ENCODE measurements at places on chromosomes 16 and 17. TPM values are rescaled to one million over a fixed set of nuclear protein-coding genes. Genes with fewer than 3 reads are reported as not detected.

Gene NPIPB6
- 0.69 TPM for total RNA-seq

Gene WFDC1
- 0.55 TPM for total RNA-seq

Gene KRTAP4-5
- not detected for total RNA-seq

DNA sequence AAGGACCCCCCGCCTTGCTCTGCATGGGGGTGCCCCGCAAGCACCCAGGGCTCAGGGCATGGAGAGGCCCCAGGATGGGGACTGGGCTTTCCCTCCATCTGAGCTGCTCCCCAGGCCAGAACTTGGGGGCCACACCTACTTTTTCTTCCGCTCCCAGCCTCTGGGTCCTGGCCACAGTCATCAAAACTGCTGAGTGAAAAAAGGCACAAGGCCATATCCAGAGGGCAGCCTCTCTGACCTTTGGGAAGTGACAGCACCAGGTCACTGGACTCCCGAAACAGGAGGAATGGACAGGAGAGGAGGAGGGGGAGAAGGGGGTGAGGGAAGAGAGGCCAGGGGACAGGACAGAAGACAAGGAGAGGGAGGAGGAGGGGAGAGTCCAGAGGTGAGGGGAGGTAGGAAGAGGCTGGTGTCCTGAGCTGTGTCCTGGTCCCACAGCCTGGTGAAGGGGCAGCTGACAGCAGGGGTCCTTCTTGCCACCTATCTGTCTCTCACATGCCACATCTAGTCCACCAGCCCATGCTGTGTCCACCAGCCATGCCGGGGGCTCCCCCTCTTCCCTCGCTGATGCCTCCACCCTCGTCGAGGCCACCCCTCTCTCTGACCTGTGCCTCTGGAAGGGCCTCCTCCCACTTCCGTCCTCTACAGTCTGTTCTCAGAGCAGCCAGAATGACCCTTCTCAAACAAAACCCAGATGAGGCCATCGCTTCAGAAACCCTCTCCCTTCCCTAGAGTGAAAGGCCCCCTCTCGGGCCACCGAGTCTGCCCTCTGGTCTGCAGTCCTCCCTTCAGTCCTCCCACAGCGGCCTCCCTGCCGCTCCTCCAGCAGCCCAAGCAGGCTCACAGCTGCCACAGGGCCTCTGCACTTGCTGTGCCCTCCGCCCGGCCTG lies 73.9 kb upstream of the TOB1 start:
- no peak overlapping the region for H3K27ac ChIP-seq
- H3K36me3 ChIP-seq, result no peaks in the 10 kb centered on the region
- no peak overlapping the region for H3K4me3 ChIP-seq

GRCh38 chr17:31738996-31739699 lies 119.9 kb downstream of the COPRS start:
- DNase-seq, result no peak
- no peak overlapping the region for H3K4me3 ChIP-seq
- no peaks in the 10 kb centered on the region for H3K27me3 ChIP-seq

Gene LGALS9
- total RNA-seq, result 23.3 TPM

GRCh38 chr16:28912558-28912957 lies 12.5 kb downstream of the RABEP2 start:
- no peak overlapping the region for H3K4me3 ChIP-seq
- no peak overlapping the region for H3K27ac ChIP-seq
- H3K4me1 ChIP-seq, result no peaks in the 10 kb centered on the region
- H3K36me3 ChIP-seq, result peaks cover 36% of the 10 kb centered on the region
- no peak for DNase-seq
- H3K27me3 ChIP-seq, result no peaks in the 10 kb centered on the region

GRCh38 chr17:59565959-59566324 lies 532 bp downstream of the DHX40 start:
- H3K4me3 ChIP-seq, result peak overlapping the region; percentile 93
- peak overlapping the region; percentile 86 for H3K27ac ChIP-seq
- DNase-seq, result peak; percentile 41
- peaks cover 14% of the 10 kb centered on the region for H3K4me1 ChIP-seq
- no peaks in the 10 kb centered on the region for H3K27me3 ChIP-seq

Gene C16orf96
- 0.07 TPM for total RNA-seq

GRCh38 chr16:72905581-72905980 lies 142.3 kb downstream of the ZFHX3 start:
- no peaks in the 10 kb centered on the region for H3K36me3 ChIP-seq
- no peak for DNase-seq
- no peak overlapping the region for H3K27ac ChIP-seq
- no peak overlapping the region for H3K4me3 ChIP-seq

DNA sequence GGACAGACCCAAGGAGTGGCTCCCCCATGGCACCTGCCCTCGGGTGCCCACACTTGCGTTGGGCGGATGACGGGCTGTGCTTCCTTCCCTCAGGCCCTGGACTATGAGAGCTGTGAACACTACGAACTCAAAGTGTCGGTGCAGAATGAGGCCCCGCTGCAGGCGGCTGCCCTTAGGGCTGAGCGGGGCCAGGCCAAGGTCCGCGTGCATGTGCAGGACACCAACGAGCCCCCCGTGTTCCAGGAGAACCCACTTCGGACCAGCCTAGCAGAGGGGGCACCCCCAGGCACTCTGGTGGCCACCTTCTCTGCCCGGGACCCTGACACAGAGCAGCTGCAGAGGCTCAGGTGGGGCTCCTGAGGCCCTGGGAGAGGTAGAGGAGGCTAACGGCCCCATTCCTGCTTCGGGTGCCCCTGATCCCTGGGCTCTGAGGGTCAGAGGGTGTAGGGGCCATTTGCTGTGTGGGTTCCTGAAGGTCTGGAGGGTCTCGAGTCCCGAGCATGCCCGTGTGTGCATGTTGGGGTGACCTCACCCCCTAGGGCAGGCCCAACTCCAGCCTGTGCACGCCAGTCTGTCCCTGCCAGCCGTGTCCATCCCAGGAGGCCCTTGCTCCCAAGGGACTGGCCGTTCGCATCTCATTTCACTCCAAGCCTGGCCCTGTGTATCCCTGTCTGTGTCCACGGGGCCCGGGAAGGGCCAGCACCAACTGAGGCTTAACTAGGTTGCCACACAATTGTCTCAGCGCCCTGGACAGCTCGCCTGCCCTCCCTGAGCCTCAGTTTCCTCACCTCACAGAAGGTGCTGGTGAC lies 10.0 kb downstream of the SLC22A31 start:
- no peak overlapping the region for H3K4me3 ChIP-seq
- H3K36me3 ChIP-seq, result no peaks in the 10 kb centered on the region
- no peak overlapping the region for H3K27ac ChIP-seq
- peaks cover 13% of the 10 kb centered on the region for H3K27me3 ChIP-seq
- peak; percentile 12 for DNase-seq

- no peak for DNase-seq
- H3K4me1 ChIP-seq, result peaks cover 26% of the 10 kb centered on the region
- H3K27me3 ChIP-seq, result no peaks in the 10 kb centered on the region
- no peak overlapping the region for H3K4me3 ChIP-seq
- no peak overlapping the region for H3K27ac ChIP-seq
Measured at GRCh38 chr16:85520853-85521521, 92.1 kb upstream of the GSE1 start.

GRCh38 chr16:6035161-6035560 lies 937.6 kb upstream of the EEF2KMT start:
- H3K27me3 ChIP-seq, result no peaks in the 10 kb centered on the region
- no peaks in the 10 kb centered on the region for H3K4me1 ChIP-seq
- H3K4me3 ChIP-seq, result no peak overlapping the region
- no peak for DNase-seq

Gene GAST
- total RNA-seq, result not detected

DNA sequence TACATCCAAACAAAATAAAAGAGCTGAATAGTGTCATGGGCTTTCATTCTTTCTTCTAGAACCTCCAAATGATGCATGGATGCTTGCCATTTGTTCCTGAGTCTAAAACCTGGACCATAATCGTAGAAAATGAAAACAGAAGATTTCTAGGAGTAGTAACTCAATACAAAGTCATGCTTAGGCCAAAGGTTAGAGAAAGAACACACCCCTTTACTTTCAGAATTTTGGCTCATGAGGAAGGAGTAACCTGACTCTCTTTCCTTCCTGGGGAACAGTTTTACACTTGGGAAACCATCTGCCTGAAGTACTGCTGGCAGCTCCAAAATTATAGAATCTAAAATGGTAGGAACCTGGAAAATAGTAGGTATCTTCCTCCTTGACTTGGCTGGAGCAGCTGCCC lies 137.2 kb downstream of the SNX11 start:
- DNase-seq, result no peak
- H3K4me1 ChIP-seq, result peaks cover 21% of the 10 kb centered on the region
- H3K27ac ChIP-seq, result no peak overlapping the region
- no peaks in the 10 kb centered on the region for H3K36me3 ChIP-seq

DNA sequence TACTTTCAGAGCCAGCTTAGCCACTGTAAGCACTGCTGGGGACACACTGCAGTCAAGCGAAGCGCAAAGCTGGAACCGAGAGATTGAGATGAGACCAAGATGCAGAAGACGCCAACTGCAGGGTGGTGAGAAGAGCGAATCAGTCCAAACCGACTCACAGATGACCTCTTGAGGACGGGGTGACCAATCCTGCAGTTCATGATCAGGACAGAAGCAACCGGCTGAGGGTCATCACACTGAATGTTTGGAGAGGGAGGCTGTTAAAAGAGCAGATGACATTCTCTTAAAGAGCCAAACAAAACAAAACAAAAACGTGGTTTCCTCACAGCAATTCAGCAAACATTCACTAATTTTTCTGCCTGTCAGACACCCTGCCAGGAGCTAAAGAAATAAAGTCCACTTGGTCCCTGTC lies 8.5 kb downstream of the HASPIN start:
- no peaks in the 10 kb centered on the region for H3K36me3 ChIP-seq
- DNase-seq, result no peak
- H3K27ac ChIP-seq, result no peak overlapping the region
- no peaks in the 10 kb centered on the region for H3K4me1 ChIP-seq

Gene RPTOR
- total RNA-seq, result 25.1 TPM

GRCh38 chr16:84137287-84137686 lies 7.7 kb downstream of the HSDL1 start:
- H3K27ac ChIP-seq, result no peak overlapping the region
- no peak overlapping the region for H3K4me3 ChIP-seq
- no peak for DNase-seq
- peaks cover 18% of the 10 kb centered on the region for H3K4me1 ChIP-seq
- H3K36me3 ChIP-seq, result no peaks in the 10 kb centered on the region

Gene PDILT
- total RNA-seq, result not detected

Gene GRB7
- total RNA-seq, result 0.91 TPM

DNA sequence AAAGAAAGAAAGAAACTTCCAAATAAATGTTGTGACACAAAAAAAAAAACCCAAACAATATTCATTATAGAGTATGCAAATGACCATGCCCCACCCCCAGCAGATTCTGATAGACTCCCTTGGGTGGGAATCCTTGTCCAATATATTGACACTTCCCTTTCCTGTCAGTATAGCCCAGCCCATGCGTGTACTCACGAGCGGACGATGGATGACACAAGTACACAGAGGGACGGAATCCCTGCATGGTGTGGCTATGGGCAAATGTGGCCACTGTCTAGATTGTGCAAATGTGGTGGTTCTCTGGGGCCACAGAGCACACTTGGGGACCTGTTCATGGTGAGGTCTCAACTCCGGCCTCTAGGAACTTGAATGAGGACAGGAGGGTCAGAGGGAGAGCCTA lies 3.1 kb downstream of the RAB37 start:
- H3K4me3 ChIP-seq, result no peak overlapping the region
- DNase-seq, result no peak
- peaks cover 43% of the 10 kb centered on the region for H3K4me1 ChIP-seq

Gene CD300LB
- total RNA-seq, result 0.74 TPM

DNA sequence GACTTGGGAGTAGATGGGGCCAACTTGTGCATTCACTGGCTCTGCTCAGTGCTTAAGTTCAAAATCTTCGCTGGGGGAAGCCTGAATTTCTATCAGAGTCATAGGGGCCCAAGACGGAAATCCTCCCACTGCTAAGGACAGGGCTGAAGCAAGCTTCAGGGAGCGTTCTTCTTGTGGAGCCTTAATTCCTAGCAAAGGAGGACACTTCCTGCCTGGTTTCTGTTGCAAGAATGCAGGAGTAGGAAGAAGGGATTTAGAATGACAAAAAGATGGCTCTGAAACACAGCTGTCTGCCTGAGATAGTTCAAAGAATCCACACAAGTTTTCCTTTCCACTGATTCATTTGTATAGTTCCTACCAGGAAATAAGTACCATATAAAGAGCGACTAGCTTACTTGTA lies 26.4 kb downstream of the PSME3IP1 start:
- no peaks in the 10 kb centered on the region for H3K27me3 ChIP-seq
- peaks cover 22% of the 10 kb centered on the region for H3K36me3 ChIP-seq
- no peak for DNase-seq
- H3K4me1 ChIP-seq, result peaks cover 15% of the 10 kb centered on the region

Gene MT4
- not detected for total RNA-seq

DNA sequence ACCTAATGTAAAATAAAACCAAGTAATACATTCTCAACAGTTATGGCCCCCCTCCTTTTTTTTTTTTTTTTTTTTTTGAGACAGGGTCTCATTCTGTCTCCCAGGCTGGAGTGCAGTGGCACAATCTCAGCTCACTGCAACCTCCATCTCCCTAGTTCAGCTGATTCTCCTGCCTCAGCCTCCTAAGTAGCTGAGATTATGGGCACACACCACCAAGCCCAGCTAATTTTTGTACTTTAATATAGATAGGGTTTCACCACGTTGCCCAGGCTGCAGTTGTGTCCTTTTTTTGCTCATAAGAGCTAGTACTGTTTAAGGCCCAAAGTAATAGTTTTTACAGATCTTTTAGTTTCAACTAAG lies 18.3 kb downstream of the EARS2 start:
- H3K27me3 ChIP-seq, result no peaks in the 10 kb centered on the region
- H3K27ac ChIP-seq, result no peak overlapping the region
- no peak overlapping the region for H3K4me3 ChIP-seq
- H3K36me3 ChIP-seq, result peaks cover 4% of the 10 kb centered on the region
- H3K4me1 ChIP-seq, result no peaks in the 10 kb centered on the region
- no peak for DNase-seq

DNA sequence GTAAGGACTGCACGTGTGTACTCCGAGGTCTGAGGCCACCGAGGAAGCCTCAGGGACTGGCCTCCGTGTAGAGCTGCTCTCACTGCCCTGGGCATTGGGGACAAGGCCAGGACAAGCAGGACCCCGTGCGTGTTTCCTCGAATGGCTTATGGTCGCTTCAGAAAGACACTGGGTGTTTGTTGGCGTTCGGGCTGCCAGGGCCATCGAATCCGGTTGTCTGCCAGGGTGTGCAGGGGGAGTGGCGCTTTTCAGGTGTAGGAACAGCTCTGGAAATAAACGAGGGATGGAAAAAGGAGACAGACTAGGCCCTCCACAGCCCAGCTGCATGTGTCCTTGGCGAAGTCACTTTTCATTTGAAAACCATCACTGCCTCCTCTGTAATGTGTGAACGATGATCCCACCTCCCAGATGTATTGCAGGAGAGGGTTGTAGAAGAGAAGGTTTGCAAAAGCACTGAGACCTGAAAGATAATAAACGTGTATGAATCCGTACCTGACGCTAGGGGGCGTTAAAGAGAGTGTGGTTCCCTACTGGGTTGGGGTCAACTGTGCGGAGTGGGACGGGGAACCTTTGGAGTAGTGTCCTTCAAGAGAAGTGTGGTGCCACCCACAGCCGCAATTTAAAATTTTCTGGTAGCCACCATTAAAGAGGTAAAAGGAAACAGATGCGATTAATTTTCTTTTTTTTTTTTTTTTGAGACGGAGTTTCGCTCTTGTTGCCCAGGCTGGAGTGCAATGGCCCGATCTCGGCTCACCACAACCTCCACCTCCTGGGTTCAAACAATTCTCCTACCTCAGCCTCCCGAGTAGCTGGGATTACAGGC lies 2.1 kb upstream of the ZSCAN10 start:
- peaks cover 6% of the 10 kb centered on the region for H3K4me1 ChIP-seq
- peak overlapping the region; percentile 12 for H3K4me3 ChIP-seq
- DNase-seq, result no peak
- H3K27me3 ChIP-seq, result peaks cover 4% of the 10 kb centered on the region
- peak overlapping the region; percentile 82 for H3K27ac ChIP-seq
- no peaks in the 10 kb centered on the region for H3K36me3 ChIP-seq
